ENCODE measurements at places on chromosomes 4 and X. TPM values are rescaled to one million over a fixed set of nuclear protein-coding genes. Genes with fewer than 3 reads are reported as not detected.

Gene TLR3
- total RNA-seq = 20.4 TPM

DNA sequence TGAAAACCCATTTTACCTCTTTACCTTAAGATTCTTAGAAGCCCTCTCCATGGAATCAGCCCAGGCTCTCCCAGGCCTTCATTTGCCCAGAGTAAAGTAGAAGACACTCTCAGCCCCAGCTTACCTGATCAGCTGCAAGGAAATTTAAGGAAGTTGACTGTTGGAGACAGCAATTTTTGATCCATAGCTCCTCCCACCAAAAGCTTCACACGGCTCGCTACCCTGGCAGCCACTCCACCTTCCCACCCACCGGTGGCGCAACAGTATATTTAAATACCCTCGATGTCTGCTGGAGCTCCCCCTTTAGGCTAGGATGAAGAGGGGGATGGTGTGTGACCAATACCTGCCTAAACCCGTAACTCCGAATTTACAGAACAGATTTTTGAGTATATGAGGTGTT, 75.4 kb downstream of the MBNL3 start:
- no peak for DNase-seq

Gene GUCY1B1
- total RNA-seq = 34.5 TPM

DNA sequence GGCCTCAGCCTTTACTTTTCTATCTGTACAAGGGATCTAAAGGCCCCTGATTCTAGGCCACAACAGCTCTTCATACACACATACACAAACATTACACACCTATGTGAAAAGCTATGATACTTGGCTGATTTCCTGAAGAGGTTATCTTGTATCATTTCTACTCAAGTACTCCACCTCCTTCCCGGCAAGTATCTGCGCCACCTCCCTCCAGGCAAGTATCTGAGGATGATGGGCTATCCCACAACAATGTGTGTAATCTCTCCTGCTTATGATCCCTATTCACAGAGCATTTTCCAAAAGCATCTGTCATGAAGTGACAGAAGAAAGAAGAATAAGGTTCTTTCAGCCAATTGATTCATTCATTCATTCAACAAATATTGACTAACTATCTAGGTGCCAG, 36.8 kb downstream of the AFAP1 start:
- no peak for DNase-seq

DNA sequence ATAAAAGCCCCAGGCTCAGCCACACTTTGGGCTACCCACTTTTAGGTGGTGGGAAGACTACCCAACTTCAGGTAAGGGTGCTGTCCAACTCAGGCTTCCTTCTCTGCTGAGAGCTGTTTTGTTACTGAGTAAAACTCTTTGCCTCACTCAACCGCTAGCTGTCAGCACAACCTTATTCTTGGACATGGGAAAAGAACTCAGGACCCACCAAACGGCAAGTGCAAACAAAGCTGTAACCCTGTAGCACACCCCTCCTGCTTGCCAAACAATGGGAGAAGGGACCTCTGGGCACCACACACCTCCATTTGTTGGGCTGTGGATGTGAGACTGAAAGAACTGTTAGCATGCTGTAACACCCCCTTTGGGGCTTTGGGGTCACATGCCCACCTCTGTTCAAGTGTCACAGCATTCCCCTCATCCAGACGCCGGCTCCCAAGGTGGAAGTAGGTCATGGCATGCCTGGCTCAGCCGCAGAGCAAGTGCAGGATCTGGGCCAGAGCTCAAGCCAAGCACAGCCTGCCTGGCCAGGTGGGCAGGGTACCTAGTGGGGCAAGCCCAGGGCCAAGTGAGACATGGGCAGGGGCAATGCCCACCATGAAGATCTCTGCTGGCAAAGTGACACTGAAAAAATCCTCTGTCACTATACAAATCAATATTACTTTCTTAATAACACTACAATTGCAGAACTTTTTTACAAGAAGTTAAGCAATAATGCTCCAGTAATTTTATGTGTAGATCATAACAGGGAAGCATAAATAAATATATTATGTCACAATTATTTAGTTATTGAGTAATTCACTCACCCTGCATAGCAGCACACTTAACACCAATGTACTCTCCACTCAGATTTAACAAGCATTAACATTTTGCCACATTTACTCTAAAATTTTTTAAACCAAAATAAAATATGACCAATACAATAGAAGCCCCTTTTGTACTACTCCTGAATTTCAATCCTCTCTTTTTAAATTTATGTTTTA, 107.2 kb downstream of the TBCK start:
- no peak for DNase-seq

- no peak for DNase-seq
Measured at GRCh38 chrX:105876658-105877057, 54.3 kb downstream of the NRK start.

GRCh38 chr4:5224340-5224739, 173.1 kb downstream of the STK32B start:
- no peak for DNase-seq

Gene MGST2
- total RNA-seq = 51.8 TPM

DNA sequence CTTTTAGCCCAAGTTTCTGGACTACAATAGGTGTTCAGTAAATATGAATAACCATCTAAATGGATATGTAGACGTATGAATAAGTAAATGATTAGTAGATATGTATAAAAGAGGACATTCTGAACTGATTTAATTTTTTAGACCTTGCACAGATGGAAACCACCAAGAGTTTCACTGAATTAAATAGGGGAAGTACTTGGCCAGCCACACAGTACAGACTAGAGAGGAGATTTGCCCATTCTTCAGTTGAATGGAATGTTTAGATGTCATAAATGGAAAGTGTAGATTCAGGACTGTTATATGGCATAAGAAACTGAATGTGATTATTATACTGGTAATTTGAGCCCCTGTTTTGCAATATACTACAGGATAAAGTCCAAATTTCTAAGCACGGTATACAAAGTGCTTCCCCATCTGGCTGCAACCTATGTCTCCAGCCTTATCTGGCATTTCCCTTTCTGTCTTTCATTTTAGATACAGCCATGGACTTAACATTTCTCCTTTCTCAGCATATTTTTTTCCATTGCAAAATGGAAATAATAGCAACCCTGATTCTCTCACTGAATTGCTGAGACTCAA, 137.8 kb upstream of the HS3ST1 start:
- DNase-seq = no peak

DNA sequence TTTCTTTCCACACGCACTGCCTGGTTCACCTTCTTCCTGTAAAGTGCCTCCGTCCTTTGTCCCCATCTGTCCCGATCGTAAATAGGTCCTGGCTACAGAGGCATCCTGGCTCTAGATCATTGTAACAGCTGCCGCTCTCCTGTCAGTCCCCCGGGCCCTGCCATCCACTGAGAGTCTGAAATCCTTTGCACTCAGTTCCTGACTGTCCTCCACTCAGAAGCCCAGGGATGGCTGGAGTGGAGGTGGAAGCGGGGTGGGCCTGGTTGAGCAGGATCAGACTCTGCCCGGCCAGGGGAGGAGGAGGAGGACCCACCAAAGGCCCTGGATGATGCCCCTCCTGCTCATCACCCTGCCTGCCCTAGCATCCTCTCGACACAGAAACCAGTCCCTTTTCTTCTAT, 29.8 kb downstream of the PIGG start:
- DNase-seq = no peak

DNA sequence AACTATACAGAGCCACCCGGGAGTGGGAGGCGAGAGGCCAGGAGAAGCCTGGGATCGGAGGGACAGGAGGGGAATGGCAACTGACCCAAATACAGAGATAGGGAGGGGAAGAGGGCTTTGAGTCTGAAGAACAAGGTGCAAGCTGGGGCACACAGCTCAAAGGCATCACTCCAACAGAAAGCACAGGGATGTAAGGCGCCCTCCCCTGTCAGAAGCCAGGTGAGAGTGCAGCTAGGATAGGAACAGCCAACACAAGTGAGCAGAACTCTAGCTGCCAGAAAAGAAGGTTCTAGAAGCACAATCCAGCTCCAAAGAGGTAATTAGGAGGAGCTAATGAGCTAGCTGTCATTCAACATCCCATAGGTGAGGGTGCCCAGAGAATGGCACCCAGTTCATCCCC, 232.2 kb downstream of the DHX15 start:
- no peak for DNase-seq

GRCh38 chr4:105896461-105896942, 1.2 kb downstream of the NPNT start:
- no peak for DNase-seq

DNA sequence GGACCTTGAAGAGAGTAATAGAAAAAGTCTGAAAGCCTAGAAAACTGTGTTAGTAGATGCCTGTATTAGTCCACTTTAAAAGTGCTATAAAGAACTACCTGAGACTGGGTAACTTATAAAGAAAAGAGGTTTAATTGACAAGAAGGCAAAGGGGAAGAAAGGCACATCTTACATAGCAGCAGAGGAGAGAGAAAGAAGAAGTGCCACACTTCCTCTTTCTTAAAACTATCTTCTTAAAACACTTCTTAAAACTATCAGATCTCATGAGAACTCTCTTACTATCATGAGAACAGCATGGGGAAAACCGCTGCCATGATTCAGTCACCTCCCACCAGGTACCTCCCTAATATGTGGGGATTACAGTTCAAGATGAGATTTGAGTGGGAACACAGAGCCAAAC, 18.8 kb upstream of the COL25A1 start:
- no peak for DNase-seq

Gene SCRG1
- 2.4 TPM for total RNA-seq

Gene FABP2
- total RNA-seq = not detected

- no peak for DNase-seq
Measured at GRCh38 chr4:26346203-26346620, 25.4 kb downstream of the RBPJ start.

DNA sequence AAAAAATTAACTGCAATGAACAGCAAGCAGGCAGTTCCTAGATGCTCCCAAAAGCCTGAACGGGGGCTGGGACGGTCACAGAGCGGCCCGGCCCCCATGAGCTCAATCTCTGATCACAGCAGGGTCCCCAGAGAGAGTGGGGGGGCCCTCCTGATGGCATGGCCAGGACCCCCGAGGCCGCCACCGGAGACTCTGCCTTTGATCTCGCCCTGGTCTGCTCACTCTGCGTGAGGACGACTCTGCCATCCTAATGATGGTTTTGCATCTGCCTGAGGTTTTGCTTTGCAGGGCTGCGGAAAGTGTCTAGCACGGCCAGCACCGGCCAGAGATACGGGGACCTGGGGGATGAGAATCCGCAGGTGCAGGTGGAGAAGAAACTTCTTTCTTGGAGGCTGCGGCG, 103.8 kb downstream of the SHOX start:
- DNase-seq = no peak

DNA sequence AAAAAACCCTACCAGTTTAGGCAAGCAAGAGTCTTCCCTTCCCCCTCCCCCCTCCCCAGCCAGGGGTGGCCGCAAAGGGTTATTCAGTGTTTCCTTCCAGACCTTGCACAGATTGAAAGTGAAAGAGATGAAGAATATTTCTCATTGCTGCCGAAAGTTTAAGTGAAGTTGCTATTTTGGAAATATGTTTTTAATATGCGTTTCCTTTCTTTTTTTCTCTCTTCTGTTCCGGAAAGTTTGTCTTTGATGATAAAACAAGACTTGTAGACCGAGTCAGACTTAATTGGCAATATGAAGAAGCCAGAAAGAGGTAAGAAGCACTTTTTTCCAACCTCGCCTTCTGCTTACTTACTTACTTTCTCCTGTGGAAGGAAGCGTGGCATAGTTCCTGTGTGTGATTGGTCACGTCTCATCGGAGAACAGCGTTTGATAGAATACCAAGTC, 58.5 kb upstream of the CLCN4 start:
- DNase-seq = no peak

DNA sequence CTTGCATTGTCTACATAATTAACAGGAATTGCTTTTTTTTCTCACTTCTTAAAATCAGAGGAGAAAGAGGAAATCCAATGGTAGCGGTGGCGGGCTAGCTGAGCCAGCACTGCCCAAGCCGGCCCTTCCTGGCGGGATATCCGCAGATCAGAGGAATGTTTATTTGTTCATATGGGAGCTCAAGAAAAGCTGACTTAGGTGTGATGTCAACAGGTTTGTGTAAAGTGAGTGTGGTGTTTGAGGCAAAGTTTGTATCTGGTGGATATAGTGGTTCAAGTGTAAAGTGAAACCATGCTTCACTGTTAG, 466 bp upstream of the SLC39A8 start:
- no peak for DNase-seq

Gene CNKSR2
- total RNA-seq = 16.1 TPM

Gene WNK3
- total RNA-seq = 8.7 TPM

GRCh38 chr4:47747846-47748494, 89.9 kb downstream of the CORIN start:
- no peak for DNase-seq

GRCh38 chr4:96455045-96455720, 615.3 kb downstream of the PDHA2 start:
- no peak for DNase-seq

- DNase-seq = no peak
Measured at GRCh38 chr4:83490876-83491450, 6.1 kb upstream of the ABRAXAS1 start.

Gene C4orf36
- 0.63 TPM for total RNA-seq

Gene SUPT20HL1
- 0.16 TPM for total RNA-seq

DNA sequence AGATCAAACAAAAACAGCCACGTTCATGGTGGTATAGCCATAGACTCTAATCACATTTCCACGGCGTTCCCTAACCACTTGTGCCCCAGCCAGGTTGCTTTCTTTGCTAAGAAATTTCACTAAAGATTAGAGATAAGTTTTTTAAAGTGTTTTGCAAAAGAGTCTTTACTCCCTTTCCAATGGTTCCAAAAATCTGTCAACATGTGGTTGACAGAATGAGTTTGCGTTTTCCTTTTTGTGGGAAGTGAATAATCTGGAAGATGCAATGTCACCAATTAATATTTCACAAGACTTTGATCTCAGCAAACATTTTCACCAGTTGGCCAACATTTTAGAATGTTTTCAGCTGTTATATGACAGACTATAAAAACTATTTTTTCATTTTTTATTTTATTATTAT, 35.3 kb downstream of the CXCL1 start:
- DNase-seq = no peak

DNA sequence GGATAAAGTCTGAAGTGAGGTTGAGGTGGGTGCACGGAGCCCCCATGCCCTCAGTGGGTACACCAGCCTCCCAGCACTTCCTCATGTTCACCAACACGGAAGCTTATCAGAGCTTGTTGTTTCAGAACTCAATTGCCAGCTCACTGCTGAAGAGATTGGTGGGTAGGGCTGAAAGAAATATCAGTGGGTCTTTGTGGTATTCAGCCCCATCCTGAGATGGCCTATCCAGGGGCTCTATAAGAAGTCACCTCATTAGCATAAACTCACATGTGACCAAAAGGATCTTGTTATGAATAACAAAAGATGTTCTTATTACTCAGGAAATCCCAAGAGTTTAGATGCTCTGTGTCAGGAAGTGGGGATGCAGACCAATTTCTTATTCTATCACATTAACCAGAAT, 177.3 kb downstream of the ARHGAP10 start:
- no peak for DNase-seq

- no peak for DNase-seq
Measured at GRCh38 chrX:56793112-56793430, 64.0 kb downstream of the NBDY start.

GRCh38 chr4:157389741-157390140, 169.2 kb downstream of the GRIA2 start:
- DNase-seq = no peak

Gene INTS6L
- 32.3 TPM for total RNA-seq

Gene TIMM8A
- total RNA-seq = 4.6 TPM

Gene LUZP4
- not detected for total RNA-seq

Gene BEND4
- 2.1 TPM for total RNA-seq

- no peak for DNase-seq
Measured at GRCh38 chrX:44914532-44915198, 41.7 kb downstream of the KDM6A start.

All from urinary bladder (tissue), 4 donors.